ENCODE measurements at places on chromosomes 4 and X.

GRCh38 chrX:8743126-8743732, 11.3 kb upstream of the ANOS1 start:
- peak; percentile 63 for DNase-seq

DNA sequence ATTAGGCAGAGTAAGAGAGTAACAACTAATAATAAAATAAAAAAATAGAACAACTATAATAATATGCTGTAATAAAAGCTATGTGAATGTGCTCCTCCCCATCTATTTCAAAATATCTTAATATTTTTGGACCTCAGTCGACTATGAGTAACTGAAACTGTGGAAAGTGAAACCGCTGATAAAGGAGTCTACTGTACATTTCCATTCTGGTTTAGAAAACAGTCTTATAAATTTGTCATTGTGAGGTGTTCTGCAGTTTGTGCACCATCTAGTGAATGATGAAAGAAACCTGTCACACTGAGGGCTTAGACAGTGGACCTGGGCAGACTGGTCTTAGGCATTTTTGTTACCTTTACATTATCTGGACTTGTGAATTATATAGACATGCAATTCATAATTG, 42.0 kb downstream of the TMEM150C start:
- DNase-seq = no peak

GRCh38 chr4:62517716-62518115, 1317.6 kb downstream of the ADGRL3 start:
- no peak for DNase-seq

DNA sequence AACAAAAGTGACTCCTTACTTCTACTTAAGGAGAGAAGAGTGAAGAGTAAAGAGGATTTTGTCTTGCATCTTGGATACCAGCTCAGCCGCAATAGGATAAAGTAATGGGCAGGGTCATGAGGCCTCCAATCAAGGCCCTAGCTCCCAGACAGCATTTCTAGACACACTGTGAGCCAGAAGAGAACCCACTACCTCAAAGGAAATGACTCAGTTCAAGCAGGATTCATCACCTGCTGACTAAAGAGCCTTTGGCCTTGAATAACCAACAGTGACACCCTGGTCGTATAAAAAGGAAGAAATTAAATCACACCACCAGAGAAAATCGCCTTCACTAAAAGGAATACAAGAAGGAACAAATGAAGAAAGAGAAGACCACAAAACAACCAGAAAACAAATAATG, 416.1 kb downstream of the PCDH18 start:
- DNase-seq = no peak

GRCh38 chr4:135122457-135122856, 920.9 kb upstream of the PABPC4L start:
- DNase-seq = no peak

GRCh38 chrX:32987142-32987541, 224.2 kb downstream of the DMD start:
- no peak for DNase-seq

DNA sequence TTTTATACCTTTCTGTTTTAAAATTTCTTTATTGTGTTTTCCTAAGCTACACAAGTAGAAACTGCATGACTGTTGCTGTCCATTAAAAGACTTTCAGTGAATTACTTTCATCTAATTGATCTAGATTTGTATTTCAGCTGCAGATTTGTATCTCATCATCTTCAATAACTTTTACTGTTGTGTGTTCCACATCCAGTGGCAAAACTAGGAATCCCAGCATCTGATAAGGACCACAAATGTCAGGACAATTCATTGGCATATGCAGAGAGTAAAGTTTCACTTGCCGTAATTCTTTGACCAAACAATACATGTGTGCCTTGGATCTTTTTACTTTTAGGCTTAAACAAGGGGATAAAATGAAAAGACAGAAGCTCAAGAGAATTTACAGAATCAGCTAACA, 112.6 kb downstream of the FBXO8 start:
- no peak for DNase-seq

DNA sequence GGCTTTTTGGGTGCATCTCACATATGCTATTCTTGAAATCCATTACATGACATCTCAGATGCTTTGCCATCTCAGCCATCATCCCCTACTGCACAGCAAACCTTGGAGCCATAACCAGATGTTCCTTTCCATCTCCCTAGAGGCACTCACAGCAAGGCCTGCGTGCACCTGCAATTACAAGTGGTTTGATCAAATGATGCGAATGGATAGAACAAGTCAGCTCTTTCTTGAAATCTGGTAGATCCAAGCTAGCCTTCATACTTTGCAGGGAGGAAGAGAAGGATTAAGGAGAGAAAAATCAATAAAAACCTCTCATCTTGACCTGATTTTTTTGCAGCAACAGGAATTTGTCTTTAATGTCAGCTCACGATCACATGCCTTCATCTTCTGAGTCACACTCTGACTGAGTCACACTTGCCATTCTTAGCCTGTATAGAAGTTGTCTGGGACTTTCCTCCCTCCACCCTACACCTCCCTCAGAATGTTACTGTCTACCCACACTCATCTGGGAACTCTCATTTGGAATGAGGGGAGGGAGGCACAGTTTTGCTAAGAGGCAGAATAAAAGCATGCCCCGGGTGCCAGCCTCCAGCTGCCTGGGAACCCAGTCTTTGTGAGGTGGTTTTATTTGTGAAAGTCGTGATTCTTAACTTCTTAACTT, 11.9 kb upstream of the TRIML1 start:
- DNase-seq = peak; percentile 2

DNA sequence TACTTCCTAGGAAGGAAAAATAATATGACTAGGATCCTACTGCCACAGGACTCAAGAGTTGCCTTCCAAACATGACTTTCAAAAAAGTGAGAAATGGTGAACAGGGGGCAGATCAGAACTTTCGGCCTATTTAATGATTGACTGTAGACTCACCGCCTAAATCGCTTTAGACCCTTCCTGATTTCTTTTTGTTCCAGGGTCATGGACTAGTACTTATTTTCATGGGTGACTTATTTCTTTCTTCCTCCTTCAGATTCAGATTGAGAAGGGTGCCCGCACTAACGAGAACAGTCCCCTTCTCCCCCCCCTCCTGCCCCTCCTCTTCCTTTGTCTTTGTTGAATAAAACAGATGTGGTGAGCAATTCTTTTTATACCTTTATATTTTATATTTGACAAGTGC, 48.0 kb upstream of the KLHL8 start:
- DNase-seq = no peak

- DNase-seq = no peak
Observed at GRCh38 chrX:71162981-71163380, 18.3 kb downstream of the NLGN3 start.

- no peak for DNase-seq
Observed at GRCh38 chr4:17958181-17958580, 63.4 kb downstream of the LCORL start.
